ENCODE measurements at places on chromosomes 5 and 9.

DNA sequence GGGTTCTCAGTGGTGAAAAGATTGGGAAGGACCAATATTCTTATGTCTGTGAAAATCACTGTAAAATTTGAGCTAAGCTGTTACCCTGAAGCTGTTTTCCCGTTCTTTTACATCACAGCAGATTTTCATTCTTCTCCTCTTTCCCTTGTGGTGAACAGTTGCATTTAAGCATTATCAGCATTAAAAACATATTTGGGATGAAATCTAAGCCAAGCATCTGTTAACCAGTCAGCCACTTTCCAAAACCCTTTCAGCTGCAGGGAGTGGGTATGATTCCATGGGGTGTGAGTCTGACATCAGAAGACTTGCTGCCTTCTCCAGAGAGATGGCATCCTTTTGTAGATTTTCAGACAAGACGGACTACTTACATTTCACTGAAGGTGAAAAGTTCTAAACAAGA lies 97.2 kb downstream of the TRIO start:
- no peak for DNase-seq

DNA sequence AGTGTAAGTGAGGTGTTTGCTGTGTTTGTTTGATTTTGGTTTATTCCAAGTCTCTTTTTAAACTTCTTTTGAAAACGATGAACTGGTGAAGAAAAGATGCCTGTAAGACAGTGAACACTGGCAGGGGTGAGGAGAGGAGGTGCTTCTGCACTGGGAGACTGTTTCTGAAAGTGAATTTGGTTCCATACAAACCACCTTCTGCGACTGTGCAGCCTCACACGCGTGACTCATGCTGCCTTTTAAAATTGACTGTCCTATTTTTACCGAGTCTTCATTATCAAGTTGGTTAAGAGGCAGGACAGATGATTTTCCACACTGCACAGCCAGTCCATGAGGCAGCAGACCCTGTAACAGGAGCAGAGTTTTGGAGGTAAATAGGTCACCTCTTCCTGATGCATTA lies 340.6 kb downstream of the MTRR start:
- no peak for DNase-seq

DNA sequence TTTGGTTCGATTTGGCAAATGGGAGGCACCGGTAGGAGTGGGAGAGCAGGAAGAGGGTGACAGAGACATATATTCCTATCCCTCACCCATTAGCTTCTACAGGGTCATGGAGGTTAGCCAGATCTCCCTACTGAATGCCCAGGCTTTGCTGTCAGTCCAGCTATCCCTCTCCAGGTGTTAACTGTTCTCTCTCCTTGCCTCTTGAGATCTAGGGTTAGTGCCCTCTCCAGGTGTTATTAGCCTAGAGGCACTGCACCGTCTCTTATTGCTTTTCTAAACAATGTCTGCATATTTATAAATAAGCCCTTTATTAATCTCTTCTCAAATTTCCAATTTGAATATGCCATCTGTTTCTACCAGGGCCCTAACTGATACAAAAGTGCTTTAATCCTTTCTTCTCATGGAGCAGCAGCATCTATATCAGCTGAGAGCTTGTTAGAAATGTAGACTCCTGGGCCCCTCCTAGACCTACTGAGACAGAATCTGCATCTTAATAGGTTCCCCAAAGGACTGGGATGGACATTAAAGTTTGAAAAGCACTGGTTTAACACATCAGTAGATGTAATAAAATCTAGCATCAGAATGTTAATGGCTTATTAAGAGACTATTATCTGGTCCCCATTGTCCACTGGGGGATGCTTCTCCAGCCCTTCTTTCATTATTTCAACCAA lies 322.5 kb upstream of the SLC24A2 start:
- no peak for DNase-seq

DNA sequence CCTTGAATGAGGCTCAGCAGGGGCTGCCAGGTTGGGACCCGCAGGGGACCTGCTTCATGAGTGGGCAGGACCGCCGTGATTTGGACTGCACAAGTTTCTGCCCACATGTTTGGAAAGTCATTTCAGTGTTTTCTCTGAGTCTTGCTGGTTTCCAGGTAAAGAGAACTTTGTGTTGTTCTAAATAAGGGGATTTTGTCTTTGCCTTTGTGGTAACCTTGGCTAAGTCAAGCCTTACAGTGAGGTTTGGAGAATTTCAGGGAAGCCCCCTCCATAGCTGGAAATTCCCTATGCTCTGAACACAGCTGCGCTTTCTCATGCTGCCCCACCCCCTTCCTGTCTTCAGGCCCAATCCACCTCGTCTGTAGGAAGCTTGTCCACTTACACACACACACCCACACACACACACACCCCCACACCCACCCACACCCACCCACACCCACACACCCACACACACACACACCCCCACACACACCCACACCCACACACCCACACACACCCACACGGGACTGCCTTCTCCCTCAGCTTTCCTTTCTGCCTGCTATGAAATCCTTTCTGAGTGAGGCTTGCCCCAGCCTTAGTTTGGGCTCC lies 270.1 kb downstream of the HSPA4 start:
- no peak for DNase-seq

DNA sequence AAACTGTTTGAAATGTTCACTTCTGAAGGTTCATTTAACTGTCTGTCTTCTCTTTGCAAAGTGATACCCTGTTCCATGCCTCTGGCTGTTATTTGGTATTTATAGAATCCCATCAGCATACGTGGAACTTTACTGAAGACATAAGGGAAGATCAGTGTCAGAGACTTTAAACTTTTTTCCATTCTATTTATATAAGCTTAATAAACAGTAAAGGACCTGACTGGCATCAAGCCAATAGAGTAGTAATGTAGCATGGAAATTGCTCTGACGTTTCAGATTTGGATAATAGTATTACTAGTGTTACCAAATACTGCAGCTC lies 94.9 kb upstream of the MINAR2 start:
- DNase-seq = no peak

DNA sequence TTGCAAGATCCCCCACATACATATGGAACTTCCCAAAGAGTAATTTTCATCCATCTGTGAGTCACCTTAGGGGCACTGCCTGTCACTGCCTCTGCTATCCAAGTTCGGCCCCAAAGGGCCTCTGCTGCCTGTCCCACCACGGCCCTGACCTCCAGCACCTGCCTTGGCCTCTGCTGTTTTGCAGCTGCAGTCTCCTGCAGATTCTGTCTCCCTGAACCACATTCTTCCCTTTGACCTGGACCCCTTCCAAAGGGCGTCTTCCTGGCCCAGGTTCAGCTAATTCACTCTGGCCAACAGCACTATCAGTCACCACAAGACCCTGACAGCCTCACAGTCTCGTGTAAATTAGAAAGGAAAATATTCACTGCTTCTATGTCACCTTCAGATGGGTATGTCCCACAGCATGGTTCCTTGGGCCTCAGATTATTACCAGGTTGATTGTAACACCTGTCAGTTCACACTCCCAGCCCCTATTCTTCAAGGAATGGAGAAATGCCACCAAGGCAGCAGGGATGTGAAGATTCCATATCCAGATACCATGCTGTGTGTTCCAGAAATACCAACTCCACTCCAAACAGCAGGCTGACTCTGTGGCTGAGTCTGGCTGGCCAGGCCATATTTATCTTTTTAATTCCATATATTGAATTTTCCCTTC lies 479.3 kb downstream of the ARHGEF28 start:
- DNase-seq = no peak

GRCh38 chr5:148708854-148709253 lies 54.5 kb upstream of the HTR4 start:
- DNase-seq = no peak

DNA sequence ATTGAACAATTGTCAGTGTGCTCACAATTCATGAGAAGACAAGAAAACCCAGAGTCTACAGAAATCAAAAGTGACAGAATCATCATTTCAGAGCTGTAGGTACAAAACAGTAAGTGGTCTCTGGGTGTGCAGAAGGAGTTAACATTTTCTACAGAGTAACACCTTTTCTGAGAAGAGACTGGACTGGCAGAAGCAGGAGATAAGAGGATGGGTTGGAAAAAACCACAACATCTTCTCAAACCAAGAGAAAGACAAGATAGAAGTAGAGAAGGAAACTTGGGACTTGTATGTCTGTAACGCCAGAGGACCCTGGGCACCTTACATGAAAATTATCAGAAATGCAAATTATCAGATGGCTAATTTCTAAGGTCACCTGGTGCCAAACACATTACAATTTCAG lies 82.6 kb downstream of the ARL15 start:
- no peak for DNase-seq

- DNase-seq = no peak
Observed at GRCh38 chr9:114895521-114895991, 34.8 kb downstream of the TNFSF8 start.

- no peak for DNase-seq
Observed at GRCh38 chr9:79015951-79016350, 555.8 kb upstream of the TLE4 start.

DNA sequence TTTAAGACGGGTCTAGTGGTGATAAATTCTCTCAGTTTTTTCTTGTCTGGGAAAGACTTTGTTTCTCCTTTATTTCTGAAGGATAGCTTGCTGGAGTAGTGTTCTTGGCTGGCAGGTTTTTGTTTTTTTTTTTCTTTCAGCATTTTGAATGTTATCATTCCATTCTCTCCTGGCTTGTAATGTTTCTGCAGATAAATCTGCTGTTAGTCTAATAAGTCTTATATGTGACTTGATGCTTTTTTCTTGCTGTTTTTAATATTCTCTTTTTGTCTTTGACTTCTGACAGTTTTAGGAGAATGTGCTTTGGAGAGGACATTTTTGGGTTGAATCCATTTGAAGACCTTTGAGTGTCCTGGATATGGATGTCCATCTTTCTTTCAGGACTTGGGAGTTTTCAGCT lies 16.0 kb downstream of the HSD17B4 start:
- no peak for DNase-seq

- peak; percentile 36 for DNase-seq
Observed at GRCh38 chr9:130713286-130713960, 19.8 kb downstream of the EXOSC2 start.

DNA sequence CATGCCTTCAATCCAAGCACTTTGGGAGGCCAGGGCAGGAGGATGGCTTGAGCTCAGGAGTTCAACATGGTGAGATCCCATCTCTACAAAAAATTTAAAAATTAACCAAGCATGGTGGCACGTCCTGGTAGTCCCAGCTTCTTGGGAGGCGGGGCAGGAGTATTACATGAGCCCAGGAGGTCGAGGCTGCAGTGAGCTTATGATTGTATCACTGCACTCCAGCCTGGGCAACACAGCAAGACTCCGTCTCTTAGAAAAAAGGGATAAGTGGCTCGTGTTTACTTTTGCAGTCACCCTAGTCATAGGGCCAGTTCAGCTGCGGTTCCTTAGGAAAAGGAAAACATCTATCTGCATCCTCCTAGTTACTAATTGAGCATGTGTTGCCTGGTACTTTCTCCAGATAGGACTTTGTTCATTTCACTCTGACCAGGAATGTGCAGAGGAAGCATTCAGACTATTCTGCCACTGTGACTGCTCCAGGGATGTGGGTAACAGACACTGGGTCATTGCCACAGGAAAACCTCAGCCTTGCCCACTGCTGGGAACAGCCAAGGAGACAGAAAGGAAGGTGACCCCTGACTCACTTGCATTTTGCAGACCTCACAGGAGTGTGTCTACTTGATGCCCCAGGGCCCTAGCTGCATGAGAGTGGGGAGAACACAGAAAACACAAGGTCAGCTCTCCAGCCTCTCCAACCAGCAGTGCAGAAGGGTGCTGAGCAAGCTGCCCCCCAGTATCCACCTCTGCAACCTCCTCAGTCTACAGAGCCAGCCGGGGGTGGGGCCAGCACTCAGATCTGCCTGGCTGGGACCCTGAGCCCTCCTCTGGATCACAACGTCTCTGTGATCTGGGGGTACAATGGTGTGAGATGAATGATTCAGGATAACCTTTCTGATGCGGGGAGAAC lies 33.9 kb upstream of the ALDH1B1 start:
- DNase-seq = no peak

DNA sequence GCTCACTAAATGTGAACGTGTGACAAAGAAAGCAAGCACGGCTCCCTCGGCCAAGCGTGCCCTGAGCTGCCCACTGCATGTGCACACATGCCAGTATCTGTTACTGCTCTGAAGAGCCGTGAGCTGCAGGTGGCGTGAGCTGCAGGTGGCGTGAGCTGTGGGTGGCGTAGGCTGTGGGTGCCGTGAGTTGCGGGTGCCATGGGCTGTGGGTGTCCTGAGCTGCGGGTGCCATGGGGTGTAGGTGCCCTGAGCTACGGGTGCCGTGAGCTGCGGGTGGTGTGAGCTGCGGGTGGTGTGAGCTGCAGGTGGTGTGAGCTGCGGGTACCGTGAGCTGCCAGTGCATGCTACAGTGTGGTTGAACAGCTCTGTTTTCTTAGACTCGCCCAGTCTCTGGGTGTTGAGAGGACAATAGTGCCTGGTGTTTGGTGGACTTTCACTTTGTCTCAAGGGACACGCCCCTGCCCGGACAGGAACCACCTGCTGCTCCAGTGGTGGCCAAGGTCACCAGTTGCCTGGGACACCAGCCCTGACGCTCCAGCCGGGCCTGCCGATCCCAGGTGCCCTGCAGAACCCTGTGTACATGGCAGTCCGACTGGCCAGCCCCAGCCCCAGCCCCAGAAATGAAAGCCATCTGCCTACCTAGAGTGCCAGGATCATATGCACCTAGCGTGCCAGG lies 6.7 kb downstream of the CCDC187 start:
- DNase-seq = no peak

DNA sequence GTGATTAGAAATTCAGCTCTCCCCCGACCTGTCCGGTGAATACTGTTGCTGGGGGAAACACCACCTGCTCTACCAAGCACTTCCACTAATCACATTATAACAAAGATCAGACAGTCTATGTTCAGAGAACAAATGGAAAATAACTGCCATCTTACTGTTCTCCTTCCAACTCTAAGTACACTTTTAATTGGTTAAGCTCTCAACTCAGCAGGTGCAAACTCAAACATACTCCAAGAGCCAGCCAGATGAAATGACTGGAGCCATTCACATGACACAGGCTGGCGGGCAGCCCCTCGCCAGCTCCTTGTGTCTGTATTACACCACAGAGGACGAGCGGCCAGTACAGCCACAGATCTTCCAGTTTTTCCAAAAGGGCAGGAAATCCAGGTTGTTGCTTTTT lies 16.1 kb downstream of the LIFR start:
- DNase-seq = peak; percentile 80

DNA sequence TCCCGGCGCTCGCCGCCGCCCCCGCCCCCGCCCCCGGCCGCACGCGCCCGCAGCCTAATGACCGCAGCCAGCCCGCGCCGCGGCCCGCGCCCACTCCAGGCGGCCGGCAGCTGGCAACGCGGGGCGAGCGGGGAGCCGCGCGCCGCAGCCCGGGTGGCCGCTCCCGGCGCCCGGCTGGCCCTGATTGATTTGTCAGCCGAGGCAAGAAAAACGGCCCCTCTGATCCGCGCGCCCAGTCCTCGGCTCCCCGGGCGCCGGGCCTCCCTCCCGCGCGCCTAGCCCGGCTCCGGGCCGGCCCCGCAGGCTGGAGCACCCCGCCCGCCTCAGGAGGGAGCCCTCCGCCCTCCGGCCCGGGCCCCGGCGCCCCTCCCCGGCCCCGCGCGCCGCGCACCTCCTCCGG lies 11.9 kb upstream of the LHX2 start:
- DNase-seq = no peak

GRCh38 chr9:125329978-125330377 lies 68.4 kb downstream of the GAPVD1 start:
- no peak for DNase-seq

Data from globus pallidus (tissue), 1 donor.